ENCODE measurements at places on chromosomes 4 and X.

GRCh38 chrX:154002215-154002719 is 17.4 kb downstream of the IRAK1 start:
- DNase-seq, result no peak

DNA sequence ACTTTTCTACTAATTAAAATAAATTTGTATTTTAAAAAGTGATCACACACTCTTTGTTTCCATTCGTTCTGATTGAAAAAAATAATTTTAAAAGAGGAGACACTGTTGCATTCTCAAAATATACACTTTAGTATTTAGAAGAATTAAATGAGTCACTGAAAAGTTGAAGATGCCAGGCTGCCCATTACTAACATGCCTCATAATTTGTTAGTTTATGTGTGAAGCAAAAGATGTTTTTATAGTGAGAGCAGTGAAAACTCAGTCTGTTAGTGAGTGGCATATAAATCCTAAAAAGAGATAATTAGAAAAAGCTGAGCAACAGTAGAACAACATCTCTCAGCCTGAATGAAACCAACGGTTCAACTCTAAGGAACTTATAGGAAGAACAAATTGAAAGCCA is 143.4 kb downstream of the CDS1 start:
- DNase-seq, result no peak

DNA sequence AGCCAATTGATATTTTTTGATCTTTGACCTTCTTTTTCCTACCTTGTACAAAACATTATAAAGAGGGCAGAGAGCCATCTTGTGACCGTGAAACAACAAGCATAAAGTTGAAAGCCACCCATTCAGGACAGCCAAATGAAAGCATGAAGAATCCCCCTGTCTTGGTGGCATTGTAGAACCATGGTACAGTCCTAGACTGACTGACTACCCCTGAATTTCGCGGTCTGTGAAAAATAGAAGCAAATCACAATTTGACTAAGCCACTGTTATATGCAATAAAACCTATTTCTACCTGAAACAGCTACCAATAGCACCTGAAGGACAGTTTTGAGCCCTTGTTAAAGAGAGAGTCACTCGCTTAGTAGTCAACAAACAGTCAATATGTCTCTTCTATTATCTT is 527.4 kb downstream of the MID1IP1 start:
- no peak for DNase-seq

- DNase-seq, result no peak
Observed at GRCh38 chrX:56232221-56233082, at the start of gene KLF8. KLF8 (plus strand) TSS chrX:56232356; CDS start chrX:56233335, 979 bp downstream.

DNA sequence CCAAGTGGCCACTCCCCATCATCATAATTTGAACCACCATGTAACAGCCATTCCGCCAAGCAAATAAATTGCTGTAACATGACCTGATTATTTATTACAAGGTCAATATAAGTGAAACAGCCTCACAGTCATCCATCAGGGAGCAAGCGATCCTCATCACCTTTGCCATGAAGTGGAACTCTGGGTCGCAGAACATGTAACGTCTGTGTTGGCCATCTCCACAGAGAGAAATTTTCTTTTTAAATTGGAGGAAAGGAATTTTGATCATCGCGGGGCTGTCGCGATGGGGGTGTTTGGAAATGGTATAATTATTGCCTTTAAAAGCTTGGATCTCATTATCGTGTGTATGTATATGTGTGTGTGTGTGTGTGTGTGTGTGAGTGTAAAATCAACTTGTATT is 90.2 kb downstream of the SHOX start:
- DNase-seq, result no peak

DNA sequence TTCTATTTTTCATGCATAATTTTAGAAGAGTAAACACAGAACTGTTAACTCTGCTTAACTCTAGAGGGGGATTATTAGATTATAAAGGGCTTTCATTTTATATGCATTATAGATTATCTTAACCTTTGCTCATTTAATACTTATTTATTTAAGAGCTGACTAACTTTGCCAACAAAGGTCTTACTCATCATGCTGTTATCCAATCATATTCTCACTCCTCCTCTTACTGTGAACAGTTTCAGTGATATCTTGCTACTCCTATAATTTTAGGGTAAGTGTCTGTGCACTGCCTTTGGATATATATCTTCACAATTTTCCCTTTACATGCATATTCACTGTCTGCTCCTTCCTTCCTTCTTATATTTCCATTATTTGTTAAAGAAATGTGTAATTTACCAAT is 1814.9 kb downstream of the STIM2 start:
- DNase-seq, result no peak

GRCh38 chr4:55358668-55359067 is 12.6 kb downstream of the SRD5A3 start:
- DNase-seq, result no peak

GRCh38 chr4:102390438-102390837 is 45.2 kb upstream of the SLC39A8 start:
- no peak for DNase-seq

GRCh38 chr4:161252520-161253141 is 911.2 kb downstream of the FSTL5 start:
- DNase-seq, result peak; percentile 23

- DNase-seq, result no peak
Observed at GRCh38 chrX:20947411-20947912, 426.8 kb upstream of the CNKSR2 start.

GRCh38 chr4:8706216-8707044 is 113.9 kb downstream of the CPZ start:
- DNase-seq, result no peak

GRCh38 chr4:168269896-168270295 is 48.7 kb downstream of the DDX60 start:
- no peak for DNase-seq

GRCh38 chrX:120457766-120458180 is 11.3 kb downstream of the LAMP2 start:
- no peak for DNase-seq

DNA sequence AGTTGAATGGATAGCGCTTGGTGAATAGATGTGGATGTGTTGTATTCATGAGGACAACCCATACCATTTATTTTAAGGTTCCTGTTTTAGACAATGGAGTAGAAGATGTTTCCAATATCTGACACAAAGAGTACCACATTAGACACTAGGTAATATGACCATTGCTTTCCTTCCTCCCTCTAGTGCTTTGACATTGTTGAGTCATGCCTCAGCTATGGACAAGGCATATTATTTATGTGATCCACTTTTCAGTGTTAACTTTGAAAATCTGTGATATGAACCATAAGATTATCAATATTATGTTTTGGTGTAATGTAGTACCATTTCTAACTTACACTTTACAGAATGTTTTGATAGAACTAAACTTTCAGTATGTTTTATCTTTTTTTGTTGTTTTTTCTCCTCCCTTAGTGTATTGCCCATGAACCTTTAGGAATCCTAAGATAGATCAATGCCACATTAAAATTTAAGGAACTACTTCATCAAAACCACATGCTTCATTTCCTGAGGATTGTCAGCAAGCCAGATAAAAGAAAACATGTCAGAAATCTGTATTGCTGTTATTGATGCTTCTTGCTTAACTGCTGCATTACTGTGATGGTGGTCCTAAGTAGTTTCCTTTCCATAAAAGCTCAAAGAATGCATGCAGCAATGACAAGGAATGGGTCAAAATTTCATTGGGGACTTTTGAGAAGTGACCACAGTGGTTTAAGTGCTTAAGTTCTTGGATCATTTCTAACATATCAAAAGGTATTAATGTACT is 105.0 kb downstream of the PCDH7 start:
- DNase-seq, result no peak

DNA sequence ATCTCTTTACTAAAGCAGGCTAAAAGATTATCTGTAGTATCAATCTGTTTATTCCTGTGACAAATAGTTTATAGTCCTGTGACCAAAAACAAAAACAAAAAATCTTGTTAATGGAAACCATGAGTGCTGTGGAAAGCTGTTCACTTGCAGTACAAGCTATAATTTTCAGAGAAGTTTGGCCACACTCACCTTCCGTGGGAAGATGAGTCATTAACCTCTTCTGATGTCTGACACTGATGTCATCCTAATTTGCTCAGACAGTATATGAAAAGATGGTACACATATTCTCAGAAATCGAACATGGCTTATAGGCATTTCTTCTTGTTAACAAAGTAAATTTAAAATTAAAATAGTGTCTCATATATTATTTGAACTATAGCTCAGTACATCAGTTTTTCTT is 19.9 kb upstream of the ENPP6 start:
- no peak for DNase-seq

- no peak for DNase-seq
Observed at GRCh38 chrX:15672881-15673280, 8.3 kb upstream of the CLTRN start.

GRCh38 chr4:4868040-4868757 is 8.7 kb downstream of the MSX1 start:
- no peak for DNase-seq

GRCh38 chrX:131054906-131055305 is 3.2 kb upstream of the ARHGAP36 start:
- no peak for DNase-seq

- no peak for DNase-seq
Observed at GRCh38 chr4:178083968-178084367, 641.7 kb upstream of the AGA start.
